ENCODE measurements at places on chromosomes 6 and 20. TPM values are rescaled to one million over a fixed set of nuclear protein-coding genes. Genes with fewer than 3 reads are reported as not detected.

Gene TMEM244
- total RNA-seq: not detected

Gene FAM162B
- total RNA-seq: 0.30 TPM

Gene CST4
- not detected for total RNA-seq

Gene SOX12
- total RNA-seq: 2.1 TPM

Gene E2F1
- total RNA-seq: 1.5 TPM

Gene POLH
- 22.0 TPM for total RNA-seq

Gene KIZ
- 23.3 TPM for total RNA-seq

Gene HLA-DRB1
- not detected for total RNA-seq

Gene LCA5
- total RNA-seq: 2.1 TPM

Measured in smooth muscle cell of the coronary artery (primary cell).